Putamen (tissue), 1 donor: ENCODE measurements at places on chromosomes 12 and 14.
A peak's percentile ranks its signal among the peaks of the same experiment; 100 is the strongest.

GRCh38 chr14:91009501-91010152, 50.8 kb downstream of the RPS6KA5 start:
- peak; percentile 40 for DNase-seq

GRCh38 chr14:65252482-65253255, 150.4 kb upstream of the MAX start:
- DNase-seq = no peak

- no peak for DNase-seq
Observed at GRCh38 chr12:126950266-126950665, 1316.7 kb upstream of the TMEM132C start.

GRCh38 chr14:77053046-77053841, 24.7 kb upstream of the IRF2BPL start:
- no peak for DNase-seq

GRCh38 chr12:112842441-112842840, 50.9 kb downstream of the RPH3A start:
- DNase-seq = no peak

GRCh38 chr12:92550661-92551060, 152.1 kb upstream of the PLEKHG7 start:
- no peak for DNase-seq

GRCh38 chr12:118391424-118391823, 15.1 kb downstream of the SUDS3 start:
- no peak for DNase-seq
